ENCODE measurements at places on chromosomes 6 and 20. TPM values are rescaled to one million over a fixed set of nuclear protein-coding genes. Genes with fewer than 3 reads are reported as not detected.
A peak's percentile ranks its signal among the peaks of the same experiment; 100 is the strongest.

GRCh38 chr6:129696028-129696418 is 14.0 kb downstream of the ARHGAP18 start:
- H3K27ac ChIP-seq, result no peak overlapping the region
- DNase-seq, result no peak
- peaks cover 1% of the 10 kb centered on the region for H3K4me1 ChIP-seq

GRCh38 chr6:14732844-14733757 is 512.8 kb upstream of the JARID2 start:
- no peaks in the 10 kb centered on the region for H3K27me3 ChIP-seq
- H3K4me1 ChIP-seq, result peaks cover 58% of the 10 kb centered on the region
- peak; percentile 95 for DNase-seq
- H3K4me3 ChIP-seq, result peak overlapping the region; percentile 13
- peak overlapping the region; percentile 99 for H3K27ac ChIP-seq
- no peaks in the 10 kb centered on the region for H3K36me3 ChIP-seq

DNA sequence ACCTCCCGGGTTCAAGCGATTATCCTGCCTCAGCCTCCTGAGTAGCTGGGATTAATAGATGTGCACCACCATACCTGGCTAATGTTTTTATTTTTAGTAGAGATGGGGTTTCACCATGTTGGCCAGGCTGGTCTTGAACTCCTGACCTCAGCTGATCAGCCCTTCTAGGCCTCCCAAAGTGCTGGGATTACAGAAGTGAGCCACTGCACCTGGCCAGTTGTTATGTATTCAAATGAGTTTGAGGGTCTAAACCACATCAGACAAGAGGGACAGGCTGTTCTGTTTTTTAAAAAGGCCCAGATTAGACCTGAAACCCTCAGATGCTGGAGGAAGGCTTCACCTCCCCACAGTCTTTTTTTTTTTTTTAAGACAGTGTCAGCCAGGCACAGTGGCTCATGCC is 4.1 kb upstream of the SPAG4 start:
- H3K4me1 ChIP-seq, result peaks cover 22% of the 10 kb centered on the region
- no peaks in the 10 kb centered on the region for H3K36me3 ChIP-seq
- H3K27ac ChIP-seq, result no peak overlapping the region
- no peaks in the 10 kb centered on the region for H3K27me3 ChIP-seq
- DNase-seq, result no peak

DNA sequence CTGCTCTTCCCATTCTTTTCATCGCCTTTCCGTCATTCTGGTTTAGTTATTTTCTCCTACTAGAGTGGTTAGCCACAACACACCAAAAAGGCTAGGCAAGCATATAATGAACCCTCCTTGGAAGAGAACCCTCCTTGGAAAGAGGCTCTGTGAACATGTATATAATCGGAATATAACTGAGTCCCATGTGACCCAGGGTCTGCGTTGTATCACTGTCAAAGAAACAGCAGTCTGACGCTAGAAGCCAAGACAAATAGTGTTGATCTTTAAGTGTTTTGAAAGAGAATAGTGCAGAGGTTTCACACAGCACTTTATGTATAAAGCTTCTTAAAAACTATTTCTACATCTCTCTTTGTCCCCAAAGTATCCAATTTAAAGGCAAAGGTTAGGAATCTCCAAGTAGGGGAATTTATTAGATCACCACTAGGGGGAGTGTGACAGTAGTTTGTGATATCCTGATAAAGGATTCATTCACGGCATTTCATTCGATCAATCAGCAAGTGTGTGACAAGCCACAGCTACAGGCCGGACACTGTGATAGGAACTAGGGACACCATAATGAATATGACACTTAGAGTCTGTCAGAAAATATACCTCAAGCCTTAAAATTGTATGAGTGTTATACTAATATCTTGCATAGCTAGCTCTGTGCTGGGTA is 395.3 kb downstream of the CD109 start:
- no peak overlapping the region for H3K4me3 ChIP-seq
- no peaks in the 10 kb centered on the region for H3K36me3 ChIP-seq
- H3K4me1 ChIP-seq, result no peaks in the 10 kb centered on the region
- DNase-seq, result peak; percentile 58
- H3K27ac ChIP-seq, result no peak overlapping the region

- no peaks in the 10 kb centered on the region for H3K36me3 ChIP-seq
- no peak overlapping the region for H3K27ac ChIP-seq
- no peak overlapping the region for H3K4me3 ChIP-seq
- DNase-seq, result no peak
- no peaks in the 10 kb centered on the region for H3K4me1 ChIP-seq
These were observed 66.3 kb upstream of the MPC1 start for GRCh38 chr6:166449036-166449435.

GRCh38 chr20:33640287-33640686 is 21.8 kb upstream of the C20orf144 start:
- H3K4me3 ChIP-seq, result no peak overlapping the region
- H3K4me1 ChIP-seq, result no peaks in the 10 kb centered on the region
- H3K27me3 ChIP-seq, result no peaks in the 10 kb centered on the region
- no peak overlapping the region for H3K27ac ChIP-seq

- no peak for DNase-seq
- no peak within 1 kb of the TSS for H3K27ac ChIP-seq
- no peak within 1 kb of the TSS for H3K4me3 ChIP-seq
- H3K36me3 ChIP-seq, result no peaks in the 10 kb centered on the region
- H3K27me3 ChIP-seq, result no peaks in the 10 kb centered on the region
These were observed at the start of gene SLC22A16 for GRCh38 chr6:110476046-110476849. Gene SLC22A16 (minus strand): TSS chr6:110476613. CDS start chr6:110476574, 39 bp downstream.

- no peaks in the 10 kb centered on the region for H3K36me3 ChIP-seq
- no peaks in the 10 kb centered on the region for H3K27me3 ChIP-seq
- no peaks in the 10 kb centered on the region for H3K4me1 ChIP-seq
- H3K4me3 ChIP-seq, result no peak overlapping the region
- H3K27ac ChIP-seq, result no peak overlapping the region
- no peak for DNase-seq
These were observed 43.3 kb downstream of the OVOL2 start for GRCh38 chr20:18014411-18014810.

DNA sequence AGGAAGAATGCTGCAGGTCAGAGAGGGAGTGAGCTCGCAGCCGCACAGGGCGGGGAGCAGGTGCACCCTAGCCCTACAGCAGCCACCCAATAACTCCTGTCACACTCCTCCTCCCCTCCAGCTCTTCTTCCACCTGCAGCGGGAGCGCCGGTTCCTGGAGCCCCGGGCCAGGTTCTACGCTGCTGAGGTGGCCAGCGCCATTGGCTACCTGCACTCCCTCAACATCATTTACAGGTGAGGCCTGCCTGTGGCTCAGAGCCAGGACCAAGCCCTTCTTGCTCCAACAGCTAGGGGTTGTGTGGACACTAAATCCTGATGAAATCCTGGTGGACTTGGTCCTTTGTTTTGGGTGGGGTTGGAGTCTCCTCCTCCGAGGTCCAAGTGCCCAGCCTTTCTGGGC is 11.7 kb downstream of the SGK2 start:
- H3K27ac ChIP-seq, result no peak overlapping the region
- H3K4me3 ChIP-seq, result no peak overlapping the region
- H3K27me3 ChIP-seq, result no peaks in the 10 kb centered on the region

DNA sequence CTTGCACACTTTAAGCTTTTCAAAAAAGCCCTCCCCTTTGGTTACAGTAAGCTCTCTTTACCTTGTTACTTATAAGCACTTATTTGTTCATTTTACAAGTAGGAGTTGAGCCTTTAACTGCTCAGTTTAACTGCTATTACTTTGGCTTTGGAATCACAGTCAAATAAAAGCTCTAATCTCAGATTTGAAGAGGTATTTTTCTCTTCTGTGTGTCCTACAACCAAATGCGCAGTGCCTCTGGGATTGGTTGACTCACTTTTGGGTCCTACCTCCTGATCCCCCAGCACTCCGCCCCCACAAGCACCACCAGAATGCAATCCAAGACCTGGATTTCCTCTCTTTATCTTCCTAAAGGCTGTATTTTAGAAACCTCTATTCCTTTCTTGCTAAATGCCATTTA is 2.5 kb downstream of the NCOA7 start:
- H3K4me3 ChIP-seq, result no peak overlapping the region
- H3K4me1 ChIP-seq, result peaks cover 59% of the 10 kb centered on the region
- H3K27me3 ChIP-seq, result no peaks in the 10 kb centered on the region
- no peak for DNase-seq

- peak; percentile 65 for DNase-seq
- peak overlapping the region; percentile 82 for H3K27ac ChIP-seq
- no peaks in the 10 kb centered on the region for H3K27me3 ChIP-seq
- H3K4me1 ChIP-seq, result peaks cover 49% of the 10 kb centered on the region
- H3K36me3 ChIP-seq, result no peaks in the 10 kb centered on the region
These were observed 67.6 kb downstream of the FYN start for GRCh38 chr6:111805511-111806164.

DNA sequence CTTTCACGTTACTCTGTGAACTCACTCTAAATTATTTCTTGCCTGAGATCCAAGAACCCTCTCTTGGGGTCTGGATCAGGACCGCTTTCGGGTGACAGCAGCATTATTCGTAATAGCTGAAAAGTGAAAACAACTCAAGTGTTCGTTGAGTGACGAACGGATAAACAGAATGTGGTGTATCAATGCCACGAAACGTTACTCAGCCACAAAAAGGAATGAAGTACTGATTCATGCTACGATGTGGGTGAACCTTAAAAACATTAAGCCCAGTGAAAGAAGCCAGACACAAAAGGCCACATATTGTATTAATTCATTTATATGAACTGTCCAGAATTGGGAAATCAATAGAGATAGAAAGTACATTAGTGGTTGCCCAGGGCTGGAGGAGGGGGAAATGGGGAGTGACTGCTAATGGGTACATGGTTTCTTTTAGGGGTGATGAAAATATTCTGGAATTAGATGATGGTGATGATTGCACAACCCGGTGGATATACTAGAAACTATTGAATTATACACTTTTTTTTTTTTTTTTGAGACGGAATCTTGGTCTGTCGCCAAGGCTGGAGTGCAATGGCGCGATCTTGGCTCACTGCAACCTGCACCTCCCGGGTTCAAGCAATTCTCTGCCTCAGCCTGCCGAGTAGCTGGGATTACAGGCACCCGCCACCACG is 8.4 kb downstream of the PTGIS start:
- H3K27me3 ChIP-seq, result peaks cover 14% of the 10 kb centered on the region
- H3K36me3 ChIP-seq, result no peaks in the 10 kb centered on the region
- no peak overlapping the region for H3K4me3 ChIP-seq
- DNase-seq, result no peak

DNA sequence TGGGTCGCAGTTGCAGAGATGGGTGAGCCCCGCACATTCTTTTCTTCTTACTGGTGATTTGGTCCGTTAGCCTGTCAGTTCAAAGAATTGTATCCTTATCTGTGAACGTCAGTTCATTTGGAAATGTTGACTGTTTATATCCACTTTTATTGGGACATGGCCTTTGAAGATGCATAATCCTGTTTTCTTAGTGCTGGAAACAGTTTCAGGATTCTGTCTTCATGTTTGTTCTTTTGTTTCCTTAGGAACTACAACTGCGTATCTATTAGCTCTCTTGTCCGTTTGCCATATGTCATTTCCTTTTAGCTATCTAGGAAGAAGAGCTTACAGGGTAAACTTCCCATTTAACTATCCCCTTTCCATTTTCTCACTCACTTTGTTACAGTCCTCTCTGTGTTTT is 35.0 kb upstream of the TULP1 start:
- no peak overlapping the region for H3K27ac ChIP-seq
- no peak for DNase-seq
- no peak overlapping the region for H3K4me3 ChIP-seq
- no peaks in the 10 kb centered on the region for H3K36me3 ChIP-seq
- H3K4me1 ChIP-seq, result peaks cover 10% of the 10 kb centered on the region

DNA sequence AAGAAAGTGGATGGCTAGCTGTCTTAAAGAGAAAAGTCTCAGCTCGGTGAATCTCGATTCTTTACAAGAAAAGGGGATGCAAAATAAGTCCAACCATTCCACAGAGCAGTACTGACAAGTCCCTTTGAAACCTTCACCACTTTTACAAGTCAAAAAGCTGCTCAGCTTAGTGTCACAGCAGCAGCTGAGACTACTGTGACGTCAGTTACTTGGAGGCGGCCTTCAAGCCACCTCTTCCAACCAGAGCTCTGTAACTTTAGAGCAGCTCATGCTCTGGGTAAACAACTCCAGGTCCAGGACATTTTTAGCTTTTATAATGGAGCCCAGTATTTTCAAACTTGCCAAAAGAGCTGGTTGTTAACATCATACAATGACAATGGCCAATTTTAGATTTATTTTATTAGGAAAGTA is at the start of gene KIAA0408:
Gene KIAA0408 (minus strand): TSS at position 159 of the 411 bp plus-strand sequence. CDS start 5,408 bp downstream, outside the sequence.
- DNase-seq, result peak; percentile 45
- no peak within 1 kb of the TSS for H3K4me3 ChIP-seq
- no peaks in the 10 kb centered on the region for H3K36me3 ChIP-seq
- H3K4me1 ChIP-seq, result peaks cover 20% of the 10 kb centered on the region
- H3K27me3 ChIP-seq, result no peaks in the 10 kb centered on the region

- peak within 1 kb of the TSS; percentile 69 for H3K4me3 ChIP-seq
- H3K4me1 ChIP-seq, result peaks cover 16% of the 10 kb centered on the region
- H3K27me3 ChIP-seq, result no peaks in the 10 kb centered on the region
- no peaks in the 10 kb centered on the region for H3K36me3 ChIP-seq
- H3K27ac ChIP-seq, result no peak within 1 kb of the TSS
These were observed at the start of gene SYCP2 for GRCh38 chr20:59933296-59933848. Gene SYCP2 (minus strand): TSS chr20:59933637. CDS start chr20:59922413, 11,224 bp downstream.

DNA sequence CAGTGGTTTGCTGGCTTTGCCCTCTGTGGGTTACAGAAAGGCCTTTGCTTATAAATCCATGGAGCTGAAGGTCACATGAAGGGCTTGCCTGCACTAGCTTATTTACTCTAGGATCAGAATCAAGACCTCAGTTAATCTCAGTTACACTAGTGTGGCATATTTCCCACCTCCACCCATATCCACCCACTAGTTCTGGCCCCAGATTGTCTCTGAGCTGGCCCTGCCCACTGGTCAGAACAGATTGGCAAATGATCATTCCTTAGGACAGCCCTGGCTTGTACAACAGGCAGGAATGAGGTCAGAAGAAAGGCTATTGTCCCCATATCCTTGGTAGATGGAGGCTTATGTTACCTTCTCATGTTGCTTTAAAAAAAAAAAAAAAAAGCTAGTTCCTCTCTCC is 33.3 kb upstream of the SASH1 start:
- H3K27ac ChIP-seq, result no peak overlapping the region
- no peak overlapping the region for H3K4me3 ChIP-seq
- no peaks in the 10 kb centered on the region for H3K27me3 ChIP-seq
- no peak for DNase-seq
- peaks cover 22% of the 10 kb centered on the region for H3K4me1 ChIP-seq
- H3K36me3 ChIP-seq, result no peaks in the 10 kb centered on the region

DNA sequence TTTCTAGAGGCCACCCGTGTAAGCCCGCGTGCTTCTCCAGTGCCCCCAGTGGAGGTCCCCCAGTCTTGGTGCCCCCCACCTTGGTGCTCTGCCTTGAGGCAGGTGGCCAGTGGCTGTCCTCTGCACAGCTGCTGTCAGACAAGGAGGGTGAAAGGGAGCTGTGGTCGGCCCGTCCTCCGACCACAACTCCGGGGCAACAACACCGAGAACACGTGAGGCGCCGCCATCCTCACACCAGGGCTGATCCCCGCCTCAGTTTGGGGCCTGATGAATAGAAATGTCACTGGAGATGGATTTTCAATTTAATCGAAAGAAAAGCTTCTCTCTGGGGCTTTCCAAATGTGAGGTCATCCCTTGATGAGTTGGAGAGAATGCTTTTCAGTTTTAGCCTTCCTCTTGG is 304.6 kb downstream of the CDH4 start:
- DNase-seq, result no peak
- no peaks in the 10 kb centered on the region for H3K4me1 ChIP-seq
- peaks cover 28% of the 10 kb centered on the region for H3K27me3 ChIP-seq
- no peak overlapping the region for H3K4me3 ChIP-seq
- H3K27ac ChIP-seq, result no peak overlapping the region

Gene SLC22A2
- not detected for total RNA-seq

Gene DNPH1
- 128 TPM for total RNA-seq

Gene HLA-DMB
- total RNA-seq, result not detected

Gene KCNK16
- total RNA-seq, result not detected

Gene TMEM151B
- not detected for total RNA-seq

Gene HTR1E
- not detected for total RNA-seq

Gene HNF4A
- not detected for total RNA-seq

Gene FAM83C
- not detected for total RNA-seq

Gene PNPLA1
- total RNA-seq, result 0.29 TPM
